Activated B cell treated with CpG ODN at 0.5 μM for 24 hours (primary cell): ENCODE measurements at places on chromosomes 5 and 9. TPM values are rescaled to one million over a fixed set of nuclear protein-coding genes. Genes with fewer than 3 reads are reported as not detected.

DNA sequence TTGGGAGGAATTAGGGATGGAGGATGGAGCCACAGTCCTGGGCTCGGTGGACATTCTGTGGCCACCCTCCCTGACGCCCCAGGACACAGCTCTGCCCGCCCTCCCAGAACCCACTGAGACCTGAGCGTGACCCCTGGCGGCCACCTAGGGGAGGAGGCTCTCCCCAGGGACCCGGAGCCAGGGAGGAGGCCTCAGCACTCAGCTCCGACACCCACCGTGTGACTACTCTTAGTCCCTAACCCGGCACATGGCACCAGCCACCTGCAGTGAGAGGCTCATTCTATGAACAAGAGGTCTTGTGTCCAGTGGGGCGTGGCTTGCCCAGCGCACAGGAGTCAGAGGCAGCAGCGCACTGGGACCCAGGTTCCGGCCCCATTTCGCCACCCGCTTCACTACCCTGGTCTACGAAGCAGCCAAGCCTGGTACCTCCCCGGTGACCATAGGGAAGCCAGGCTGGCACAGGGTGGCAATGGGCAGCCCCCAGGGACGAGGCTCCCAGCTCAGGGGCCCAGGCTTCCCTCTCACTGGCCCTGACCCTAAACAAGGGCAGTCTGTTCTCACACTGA is 10.2 kb downstream of the SARDH start:
- no peak for DNase-seq

The GDNF gene
- total RNA-seq = not detected in 2 replicates

The STARD4 gene
- 32.2 and 40.3 TPM in 2 replicates for total RNA-seq

The KLF4 gene
- total RNA-seq = 1.0 TPM in 2 replicates

- no peak for DNase-seq
These were observed 306.6 kb downstream of the SPATA31D1 start for GRCh38 chr9:82295181-82295580.

DNA sequence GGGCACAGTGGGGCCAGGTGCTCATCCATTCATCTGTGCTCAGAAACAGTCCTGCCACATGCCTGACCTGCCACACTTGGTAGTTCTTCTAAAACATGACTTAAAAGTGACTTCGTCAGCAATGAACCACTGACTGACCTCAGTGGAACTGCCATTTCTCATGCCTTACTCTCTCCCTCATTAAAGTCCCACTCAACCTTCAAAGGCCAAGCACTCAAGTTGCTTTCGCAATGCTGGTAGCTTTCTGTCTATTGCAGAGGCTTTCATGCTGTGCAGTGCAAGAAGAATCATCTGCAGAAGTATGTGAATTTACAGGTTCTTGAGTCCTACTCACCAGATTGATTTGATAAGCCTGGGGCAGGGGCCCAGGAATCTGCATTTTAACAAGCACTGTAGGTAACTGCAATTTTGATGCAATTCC is 23.9 kb downstream of the B4GALT1 start:
- DNase-seq = no peak

- no peak for DNase-seq
These were observed 141.1 kb upstream of the TLE4 start for GRCh38 chr9:79430619-79431018.

- no peak for DNase-seq
These were observed 16.0 kb upstream of the AFF4 start for GRCh38 chr5:132979367-132979940.

DNA sequence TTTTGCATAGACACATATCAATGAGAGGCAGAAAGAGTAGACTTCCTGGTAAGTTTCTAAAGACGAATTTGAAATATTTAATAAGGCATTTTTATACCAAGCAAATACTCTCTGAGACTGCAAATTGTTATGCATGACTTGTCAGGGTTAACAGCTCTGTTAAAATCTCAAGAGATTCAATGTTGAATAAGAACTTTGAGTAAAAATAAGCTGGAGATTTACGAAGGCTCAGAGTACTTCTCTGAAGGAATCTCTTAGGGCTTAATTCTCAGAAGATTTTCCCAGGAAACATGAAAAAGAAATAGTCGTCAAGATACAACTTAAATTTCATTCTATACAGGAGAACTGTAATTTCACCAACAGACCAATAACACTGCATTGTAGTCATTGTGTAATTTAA is 259.4 kb downstream of the CDH18 start:
- DNase-seq = no peak

The PCDHAC2 gene
- total RNA-seq = not detected in 2 replicates

The SPOCK1 gene
- total RNA-seq = not detected in 2 replicates

The AQP7 gene
- not detected in 2 replicates for total RNA-seq

GRCh38 chr5:13212886-13213285 is 731.6 kb downstream of the DNAH5 start:
- DNase-seq = no peak

GRCh38 chr9:28032268-28032590 is 458.9 kb upstream of the C9orf72 start:
- no peak for DNase-seq

The CDHR2 gene
- 0.31 and 0.42 TPM in 2 replicates for total RNA-seq

GRCh38 chr5:27234916-27235315 is 196.5 kb upstream of the CDH9 start:
- DNase-seq = no peak

DNA sequence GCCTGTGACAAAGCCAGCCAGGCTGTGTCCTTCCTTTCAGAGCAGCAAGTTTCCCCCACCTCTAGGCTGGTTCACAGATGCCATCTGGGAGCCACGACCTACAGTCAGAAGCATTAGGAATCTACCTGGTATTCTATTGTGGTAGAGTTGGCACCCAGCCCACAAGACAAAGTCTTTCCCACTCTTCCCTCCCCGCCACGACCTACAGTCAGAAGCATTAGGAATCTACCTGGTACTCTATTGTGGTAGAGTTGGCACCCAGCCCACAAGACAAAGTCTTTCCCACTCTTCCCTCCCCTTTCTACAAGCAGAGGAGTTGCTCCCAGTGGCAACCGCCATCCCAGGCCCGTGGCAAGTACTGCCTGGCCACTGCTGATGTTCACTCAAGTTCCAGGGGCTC is 157.8 kb upstream of the TNC start:
- DNase-seq = no peak

- DNase-seq = no peak
These were observed 39.6 kb downstream of the ADCY2 start for GRCh38 chr5:7435503-7435902.

The EFCAB9 gene
- not detected in 2 replicates for total RNA-seq

The GPR150 gene
- 0.60 and 1.1 TPM in 2 replicates for total RNA-seq

The IL4 gene
- not detected in 2 replicates for total RNA-seq

GRCh38 chr9:121399883-121400607 is 30.0 kb upstream of the STOM start:
- no peak for DNase-seq

- no peak for DNase-seq
These were observed 25.2 kb downstream of the GIN1 start for GRCh38 chr5:103094737-103095136.

DNA sequence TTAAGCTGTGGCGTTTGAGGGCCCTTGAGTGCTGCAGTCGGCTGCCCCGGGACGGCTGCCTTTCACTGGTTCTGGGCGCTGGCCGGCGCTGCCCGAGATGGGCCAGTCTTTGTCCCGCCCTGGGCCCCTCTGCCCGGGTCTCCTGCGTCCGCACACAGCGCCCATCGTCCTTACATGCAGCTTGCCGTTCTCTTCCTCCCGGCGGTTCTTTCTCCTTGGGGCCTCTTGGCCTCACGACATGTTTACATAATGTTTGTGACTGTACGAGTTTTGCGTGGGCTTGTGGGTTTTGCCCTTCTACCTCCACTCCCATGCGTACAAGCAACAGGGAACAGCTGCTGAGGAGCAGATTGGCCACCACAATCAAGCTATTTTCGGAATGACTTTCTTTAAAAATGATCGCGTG is 618 bp downstream of the TNPO1 start:
- no peak for DNase-seq

GRCh38 chr5:81326554-81326953 is 25.2 kb downstream of the ZCCHC9 start:
- no peak for DNase-seq

DNA sequence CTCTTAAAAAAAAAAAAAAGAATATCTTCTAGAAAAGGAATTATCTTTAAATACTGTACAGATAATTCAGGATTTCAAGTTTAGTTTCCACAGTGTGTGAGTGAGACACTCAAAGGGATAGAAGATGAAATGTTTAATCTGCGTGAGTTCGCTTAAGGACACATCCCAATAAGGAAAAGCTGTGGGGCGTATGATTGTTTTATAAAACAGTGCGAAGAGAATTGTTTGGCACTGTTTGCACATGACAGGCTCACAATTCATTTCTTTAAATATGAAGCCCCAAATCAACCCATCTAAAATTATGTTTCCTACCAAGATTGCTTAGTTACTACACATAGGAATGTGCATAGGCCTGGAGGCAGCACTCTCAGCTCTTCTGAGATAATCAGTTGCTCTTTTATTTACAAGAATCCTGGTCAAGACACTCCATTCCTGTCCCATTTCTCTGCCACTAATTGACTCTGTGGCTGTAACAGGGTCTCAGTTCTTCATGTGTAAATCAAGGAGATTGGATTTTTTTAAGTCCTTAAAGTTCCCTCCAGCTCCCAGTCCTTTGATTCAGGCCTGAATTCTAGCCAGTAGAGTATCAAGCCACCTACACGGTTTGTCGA is 60.1 kb downstream of the BHMT start:
- DNase-seq = no peak

- no peak for DNase-seq
These were observed 217.0 kb downstream of the DMRT2 start for GRCh38 chr9:1267141-1267570.

- DNase-seq = no peak
These were observed 117.4 kb downstream of the SMARCA2 start for GRCh38 chr9:2132484-2133082.

- DNase-seq = no peak
These were observed 370.5 kb downstream of the CSNK1G3 start for GRCh38 chr5:123882319-123882964.

The EIF4E1B gene
- not detected in 2 replicates for total RNA-seq

- DNase-seq = no peak
These were observed 28.2 kb downstream of the ARPC5L start for GRCh38 chr9:124890179-124890578.

DNA sequence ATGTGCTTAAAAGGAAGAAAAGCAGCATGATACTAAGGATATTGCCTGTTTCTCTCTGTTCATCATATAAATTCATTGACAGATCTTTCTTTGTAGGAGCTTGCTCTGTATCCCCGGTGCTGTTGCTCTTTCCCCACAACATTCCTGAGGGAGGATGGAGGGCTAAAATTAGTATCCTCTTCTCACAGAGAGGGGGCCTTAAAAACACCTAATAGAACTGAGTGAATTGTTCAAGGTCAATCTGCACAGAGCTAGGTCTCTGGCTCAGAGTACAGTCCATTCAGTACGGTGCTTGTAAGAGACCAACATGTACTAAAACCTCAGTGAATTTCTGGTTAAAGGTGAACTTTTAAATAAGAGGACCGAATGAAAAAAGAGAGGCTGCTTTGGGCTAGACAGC is 88.7 kb downstream of the PALM2AKAP2 start:
- no peak for DNase-seq

GRCh38 chr9:93431539-93432105 is 19.9 kb upstream of the FAM120A start:
- no peak for DNase-seq

The UBAP1 gene
- 28.3 and 30.6 TPM in 2 replicates for total RNA-seq

The FGD3 gene
- total RNA-seq = 46.5 and 61.9 TPM in 2 replicates

The GLRA1 gene
- not detected in 2 replicates for total RNA-seq

The ACOT12 gene
- total RNA-seq = not detected in 2 replicates

The SOX30 gene
- 0.37 and 0.47 TPM in 2 replicates for total RNA-seq

- no peak for DNase-seq
These were observed 410.8 kb upstream of the MEF2C start for GRCh38 chr5:89293810-89294209.

The KYAT1 gene
- total RNA-seq = 2.0 and 4.3 TPM in 2 replicates

The FSTL4 gene
- 1.5 and 1.7 TPM in 2 replicates for total RNA-seq

The CENPK gene
- 10.7 and 15.1 TPM in 2 replicates for total RNA-seq

The SHISAL2B gene
- not detected in 2 replicates for total RNA-seq

The ANKRD31 gene
- 0.13 and 0.15 TPM in 2 replicates for total RNA-seq

DNA sequence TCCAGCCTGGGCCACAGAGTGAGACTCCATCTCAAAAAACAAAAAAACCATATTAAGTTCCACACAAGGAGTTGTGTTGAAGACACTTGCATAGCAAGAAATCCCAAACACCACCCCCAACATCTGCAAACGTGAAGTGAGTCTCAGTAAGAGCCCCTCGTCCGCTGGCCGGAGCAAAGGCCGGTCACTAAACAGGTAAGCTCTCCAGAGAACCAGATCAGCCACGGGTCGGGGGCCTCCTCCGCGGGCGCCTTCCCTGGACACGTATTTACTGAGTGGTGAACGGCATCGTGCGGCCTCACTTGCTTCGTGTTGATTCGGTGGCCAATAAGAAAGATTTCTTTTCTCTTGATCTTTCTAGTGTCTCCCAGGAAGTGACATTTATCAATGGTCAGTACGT is 93.6 kb downstream of the MRPL36 start:
- no peak for DNase-seq

DNA sequence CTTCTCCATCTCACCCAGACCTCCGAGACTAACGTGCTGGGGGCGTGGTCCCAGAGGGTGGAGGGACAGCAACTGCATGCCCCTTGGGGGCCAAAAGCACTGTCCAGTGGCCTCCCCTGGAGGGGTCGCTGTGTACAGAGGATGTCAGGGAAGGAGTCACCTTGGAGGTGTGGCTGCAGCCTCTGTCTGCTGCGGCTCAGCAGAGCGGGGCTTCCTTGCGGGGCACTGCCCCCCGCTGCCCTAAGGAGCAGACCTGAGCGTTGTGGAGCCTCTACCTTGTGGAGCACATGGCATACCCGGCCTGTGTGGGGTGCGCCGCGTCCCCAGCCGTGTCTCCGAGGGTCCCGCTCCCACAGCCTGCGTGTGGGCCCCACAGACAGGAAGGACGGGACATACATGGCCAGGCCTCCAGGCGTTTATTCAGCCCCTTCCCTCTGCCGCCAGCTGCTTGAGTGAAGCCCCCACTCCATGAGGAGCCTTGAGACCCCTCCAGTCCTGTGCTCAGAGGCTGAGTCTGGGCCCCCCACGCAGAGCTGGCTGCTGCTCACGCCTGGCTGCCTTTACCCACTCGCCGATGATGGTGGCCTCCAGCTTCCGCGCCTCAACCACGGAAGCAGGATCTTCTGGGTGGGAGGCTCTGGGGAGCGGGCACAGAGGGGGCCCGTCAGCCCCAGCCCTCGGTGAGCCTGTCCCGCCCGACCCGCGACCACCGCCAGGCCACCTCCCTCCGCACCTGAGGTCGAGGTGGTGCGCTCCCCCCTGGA is 4.2 kb downstream of the DPP7 start:
- DNase-seq = no peak

- no peak for DNase-seq
These were observed 183.4 kb downstream of the TMEM38B start for GRCh38 chr9:105877721-105878120.
